ENCODE measurements at places on chromosomes 2 and 18.

DNA sequence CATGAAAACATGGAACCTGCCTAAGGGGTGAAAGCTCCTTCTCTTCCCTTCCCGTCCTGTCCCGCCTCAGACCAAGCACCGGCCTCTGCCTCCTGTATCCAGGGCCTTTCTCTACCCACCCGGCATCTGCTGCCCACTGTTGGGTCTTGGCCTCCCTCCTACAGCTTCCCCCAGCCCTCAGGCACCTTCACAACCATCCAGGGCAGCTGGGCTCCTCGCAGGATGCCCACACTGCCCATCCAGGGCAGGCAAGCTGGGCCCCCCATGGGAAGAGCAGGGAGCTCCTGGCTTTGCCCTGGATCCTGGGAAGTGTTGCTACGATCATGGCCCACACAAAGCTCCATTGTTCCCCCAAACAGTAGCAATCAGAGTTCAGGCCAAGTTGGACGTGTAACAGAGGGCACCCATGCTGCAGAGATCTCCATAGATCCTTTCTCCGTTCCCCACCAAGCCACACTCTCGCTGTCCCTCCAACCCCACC, 206.6 kb downstream of the NDUFA10 start:
- DNase-seq = no peak

DNA sequence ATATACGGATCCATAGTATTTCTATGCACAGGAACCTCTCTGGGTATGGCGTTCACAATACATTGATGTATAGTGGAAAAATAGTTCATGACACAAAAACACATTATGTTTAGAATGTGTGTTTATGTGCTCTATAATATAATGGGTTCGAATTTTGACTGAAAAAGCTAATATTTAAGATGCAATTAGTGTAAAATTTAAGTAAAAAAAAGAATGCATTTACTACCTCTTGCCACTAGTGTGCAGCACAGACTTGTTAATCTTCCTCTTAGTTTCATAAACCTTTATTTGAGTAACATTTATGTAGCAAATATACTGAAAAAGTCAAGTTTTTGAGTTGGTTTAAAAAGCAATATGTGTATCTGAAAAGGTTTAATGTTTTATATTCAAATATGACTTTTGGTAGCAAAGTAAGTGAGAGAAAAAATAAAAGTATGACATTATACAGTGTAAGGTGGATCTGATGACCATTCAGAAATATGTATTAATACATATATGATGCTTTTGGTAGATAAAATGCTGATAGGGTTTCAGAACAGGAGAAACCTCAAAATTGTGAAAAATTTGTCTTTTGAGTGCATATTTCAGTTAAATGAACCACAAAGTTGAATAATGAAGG, 49.4 kb downstream of the CCDC102B start:
- DNase-seq = no peak

GRCh38 chr2:193847991-193848390, 1653.3 kb upstream of the TMEFF2 start:
- no peak for DNase-seq

GRCh38 chr18:58511897-58512581, 116.9 kb downstream of the ALPK2 start:
- no peak for DNase-seq

DNA sequence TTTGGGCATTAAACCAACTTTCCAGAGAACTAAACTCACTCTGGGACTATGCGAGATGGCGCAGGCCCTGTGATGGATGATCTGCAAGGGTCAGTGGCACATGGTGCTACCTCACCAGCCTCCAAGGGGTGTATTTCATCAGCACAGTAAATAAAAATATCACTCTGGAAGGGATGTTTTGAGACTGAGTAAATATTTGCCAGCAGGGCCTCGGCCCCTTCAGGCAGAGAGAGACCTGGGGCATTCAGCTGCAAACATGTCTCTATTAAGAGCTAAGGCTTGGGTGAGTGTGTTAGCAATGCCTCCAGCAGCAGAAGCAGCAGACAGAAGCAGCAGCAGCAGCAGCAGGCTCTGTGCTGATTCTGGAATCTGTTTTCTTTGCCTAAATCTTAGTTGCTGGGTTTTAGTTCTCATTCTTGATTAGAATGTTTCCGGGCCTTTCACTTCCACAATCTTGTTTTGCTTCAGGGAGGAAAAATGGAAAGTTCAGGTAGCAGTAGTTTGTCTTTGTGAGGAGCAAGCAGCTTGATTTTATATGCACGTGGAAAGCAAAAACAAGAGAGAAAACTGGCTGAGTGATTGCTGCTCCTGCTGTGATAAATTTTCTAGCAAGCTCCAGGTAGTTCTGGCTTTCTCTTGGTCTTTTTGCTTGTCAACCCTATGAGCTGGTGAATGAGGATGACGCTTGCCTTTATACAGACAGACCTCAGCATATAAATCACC, 18.6 kb downstream of the ADCYAP1 start:
- DNase-seq = no peak
